ENCODE measurements at places on chromosomes 16 and 17.

- peak within 1 kb of the TSS; percentile 90 for H3K27ac ChIP-seq
- peak within 1 kb of the TSS; percentile 88 for H3K4me3 ChIP-seq
- peaks cover 76% of the 10 kb centered on the region for H3K4me1 ChIP-seq
- peaks cover 33% of the 10 kb centered on the region for H3K36me3 ChIP-seq
Observed at GRCh38 chr16:27313422-27314160, at the start of gene IL4R. Gene IL4R (plus strand): TSS chr16:27313974. CDS start chr16:27340204, 26,230 bp downstream.

- H3K4me3 ChIP-seq: no peak overlapping the region
- H3K4me1 ChIP-seq: peaks cover 4% of the 10 kb centered on the region
- no peak overlapping the region for H3K27ac ChIP-seq
Observed at GRCh38 chr17:77604301-77604972, 354.1 kb upstream of the TNRC6C start.

DNA sequence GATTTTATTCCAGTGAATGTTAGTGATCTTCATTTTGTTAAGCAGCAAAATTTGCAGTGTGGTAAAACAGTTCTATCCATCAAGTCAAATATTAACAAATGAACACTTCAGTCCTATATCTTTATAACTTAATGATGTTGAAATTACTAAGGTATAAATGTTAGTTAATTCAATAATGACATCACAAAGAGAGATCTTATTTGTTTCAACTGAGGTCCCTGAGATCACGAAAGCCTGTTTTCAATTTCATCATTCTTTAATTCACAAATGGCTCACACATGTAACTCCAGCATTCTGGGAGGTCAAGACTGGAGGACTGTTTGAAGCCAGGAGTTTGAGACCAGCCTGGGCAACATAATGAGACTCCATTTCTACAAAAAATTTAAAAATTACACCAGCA lies 13.9 kb downstream of the SMURF2 start:
- no peaks in the 10 kb centered on the region for H3K27me3 ChIP-seq
- peaks cover 10% of the 10 kb centered on the region for H3K4me1 ChIP-seq
- DNase-seq: no peak

GRCh38 chr17:74325743-74326379 lies at the start of gene KIF19:
Gene KIF19 (plus strand): TSS chr17:74326226. CDS start chr17:74326350, 124 bp downstream.
- H3K27ac ChIP-seq: no peak within 1 kb of the TSS
- H3K4me1 ChIP-seq: peaks cover 9% of the 10 kb centered on the region
- H3K27me3 ChIP-seq: peaks cover 47% of the 10 kb centered on the region
- no peaks in the 10 kb centered on the region for H3K36me3 ChIP-seq
- DNase-seq: no peak
- H3K4me3 ChIP-seq: no peak within 1 kb of the TSS

DNA sequence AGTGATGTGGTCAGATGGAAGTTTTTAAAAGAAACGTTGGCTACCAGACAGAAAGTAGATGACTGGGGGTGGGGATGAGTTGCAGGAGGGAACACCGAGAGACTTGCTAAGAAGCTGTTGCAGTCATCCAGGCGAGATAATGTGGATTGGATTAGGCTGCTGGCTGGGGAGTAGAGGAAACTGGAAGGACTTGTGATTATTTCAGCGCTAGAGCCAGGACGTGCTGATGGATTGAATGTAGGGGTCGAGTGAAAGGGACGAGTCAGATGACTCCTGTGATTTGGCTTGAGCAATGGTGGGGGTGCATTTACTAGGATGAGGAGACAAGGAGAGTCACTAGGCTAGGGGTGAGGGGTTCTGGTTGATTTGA lies 88.5 kb downstream of the CLEC16A start:
- no peak for DNase-seq
- peaks cover 97% of the 10 kb centered on the region for H3K36me3 ChIP-seq
- no peak overlapping the region for H3K4me3 ChIP-seq
- H3K4me1 ChIP-seq: peaks cover 3% of the 10 kb centered on the region
- no peaks in the 10 kb centered on the region for H3K27me3 ChIP-seq

- no peaks in the 10 kb centered on the region for H3K27me3 ChIP-seq
- H3K4me1 ChIP-seq: no peaks in the 10 kb centered on the region
- H3K4me3 ChIP-seq: no peak overlapping the region
- H3K27ac ChIP-seq: no peak overlapping the region
- no peaks in the 10 kb centered on the region for H3K36me3 ChIP-seq
- no peak for DNase-seq
Observed at GRCh38 chr16:78439646-78440045, 340.2 kb downstream of the WWOX start.

- no peak overlapping the region for H3K4me3 ChIP-seq
- H3K4me1 ChIP-seq: no peaks in the 10 kb centered on the region
Observed at GRCh38 chr16:61654962-61655361, 381.3 kb downstream of the CDH8 start.

DNA sequence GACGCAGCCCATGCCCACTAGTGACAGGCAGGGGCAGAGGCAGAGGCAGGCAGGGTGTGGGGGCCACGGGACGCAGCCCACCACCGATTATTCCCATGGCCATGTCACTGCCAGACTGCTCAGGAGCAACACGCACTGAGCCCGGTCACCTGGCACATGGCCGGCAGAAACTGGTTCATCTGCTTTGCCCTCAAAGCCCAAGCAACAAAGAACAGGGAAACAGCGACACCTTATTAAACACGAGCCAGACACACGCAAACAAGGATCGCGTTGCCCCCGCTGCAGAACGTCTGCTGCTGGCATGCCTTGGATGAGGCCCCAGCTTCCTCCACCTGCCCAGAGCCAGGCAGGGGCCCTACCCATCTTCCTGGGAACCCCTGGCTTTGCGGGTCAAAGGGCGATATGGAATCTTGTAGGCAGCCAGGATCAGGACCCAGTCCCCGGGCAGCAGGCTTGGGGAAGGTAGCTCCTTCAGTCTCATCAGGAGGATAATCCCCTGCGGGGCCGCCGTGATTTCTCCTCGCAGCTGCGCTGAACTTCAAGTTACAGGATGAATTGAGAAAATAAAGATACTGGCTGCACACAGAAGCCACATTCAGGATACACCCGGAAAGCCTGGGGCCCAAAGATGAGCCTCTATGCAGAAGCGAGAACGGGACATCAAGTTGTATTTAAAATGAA lies 4.8 kb downstream of the TBC1D16 start:
- H3K4me3 ChIP-seq: no peak overlapping the region
- peaks cover 8% of the 10 kb centered on the region for H3K4me1 ChIP-seq
- H3K27ac ChIP-seq: no peak overlapping the region
- H3K27me3 ChIP-seq: no peaks in the 10 kb centered on the region
- H3K36me3 ChIP-seq: peaks cover 3% of the 10 kb centered on the region
- no peak for DNase-seq

DNA sequence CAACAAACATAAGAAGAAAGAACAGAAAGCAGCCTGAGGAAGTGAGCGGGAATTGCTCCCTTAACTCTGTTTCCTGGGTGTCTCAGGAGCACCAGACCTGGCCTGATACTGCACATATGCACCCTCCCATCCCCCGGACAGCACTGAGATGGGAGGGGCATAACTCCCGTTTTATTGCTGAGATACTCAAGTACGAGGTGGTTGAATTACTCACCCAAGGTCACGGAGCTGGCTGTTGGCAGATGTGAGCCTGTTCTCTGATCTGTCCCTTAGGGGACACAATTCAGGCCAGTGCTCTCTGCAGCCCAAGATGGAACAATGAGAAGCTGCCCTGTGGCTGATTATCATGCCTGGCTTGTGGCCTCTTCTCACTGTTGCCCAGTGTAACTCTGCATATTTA lies 9.1 kb upstream of the MED9 start:
- peaks cover 24% of the 10 kb centered on the region for H3K27me3 ChIP-seq
- no peaks in the 10 kb centered on the region for H3K36me3 ChIP-seq
- H3K4me3 ChIP-seq: no peak overlapping the region
- no peak overlapping the region for H3K27ac ChIP-seq

DNA sequence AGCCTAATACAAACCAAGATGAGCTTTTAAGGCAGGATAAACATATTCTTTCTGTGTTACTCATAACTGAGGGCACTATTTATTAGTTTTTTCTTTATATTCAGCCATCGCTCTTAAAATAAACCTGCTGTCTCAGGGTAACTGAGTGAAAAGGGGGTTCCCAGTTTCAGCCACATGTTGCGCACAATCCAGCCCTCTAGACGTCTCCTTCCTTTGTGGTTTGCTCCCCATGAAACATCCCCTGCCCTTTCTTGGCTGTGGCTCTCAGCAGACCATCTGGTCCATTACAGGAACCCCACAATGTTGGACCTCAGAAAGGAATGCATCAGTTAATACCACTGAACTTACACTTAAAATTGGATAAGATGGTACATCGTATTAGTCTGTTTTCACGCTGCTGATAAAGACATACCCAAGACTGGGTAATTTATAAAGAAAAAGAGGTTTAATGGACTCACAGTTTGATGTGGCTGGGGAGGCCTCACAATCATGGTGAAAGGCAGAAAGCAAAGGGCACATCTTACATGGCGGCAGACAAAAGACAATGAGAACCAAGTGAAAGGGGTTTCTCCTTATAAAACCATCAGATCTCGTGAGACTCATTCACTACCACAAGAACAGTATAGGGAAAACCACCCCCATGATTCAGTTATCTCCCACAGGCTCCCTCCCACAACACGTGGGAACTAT lies 12.6 kb upstream of the IL21R start:
- peaks cover 12% of the 10 kb centered on the region for H3K36me3 ChIP-seq
- DNase-seq: no peak
- no peak overlapping the region for H3K4me3 ChIP-seq
- H3K4me1 ChIP-seq: peaks cover 24% of the 10 kb centered on the region

DNA sequence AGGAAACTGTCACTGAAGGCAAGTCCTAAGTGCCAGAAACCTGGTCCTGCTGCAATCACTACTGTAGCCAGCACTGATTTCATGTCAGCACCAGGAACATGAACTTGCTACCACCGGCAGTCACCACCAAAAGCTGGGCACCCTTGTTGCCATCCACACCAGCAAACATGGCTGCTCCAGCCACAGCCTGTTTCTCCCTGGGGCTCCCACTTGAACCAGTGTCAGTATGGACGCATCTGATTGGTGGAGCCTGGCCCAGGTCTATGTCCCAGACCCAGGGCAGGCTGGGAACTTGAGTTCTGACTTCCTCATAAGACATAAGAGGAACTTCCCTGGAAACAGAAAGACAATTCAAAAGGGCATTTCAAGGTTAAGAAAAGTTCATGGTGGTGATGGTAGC lies 56.5 kb downstream of the COPRS start:
- H3K4me3 ChIP-seq: no peak overlapping the region
- DNase-seq: no peak
- no peaks in the 10 kb centered on the region for H3K27me3 ChIP-seq
- no peak overlapping the region for H3K27ac ChIP-seq

DNA sequence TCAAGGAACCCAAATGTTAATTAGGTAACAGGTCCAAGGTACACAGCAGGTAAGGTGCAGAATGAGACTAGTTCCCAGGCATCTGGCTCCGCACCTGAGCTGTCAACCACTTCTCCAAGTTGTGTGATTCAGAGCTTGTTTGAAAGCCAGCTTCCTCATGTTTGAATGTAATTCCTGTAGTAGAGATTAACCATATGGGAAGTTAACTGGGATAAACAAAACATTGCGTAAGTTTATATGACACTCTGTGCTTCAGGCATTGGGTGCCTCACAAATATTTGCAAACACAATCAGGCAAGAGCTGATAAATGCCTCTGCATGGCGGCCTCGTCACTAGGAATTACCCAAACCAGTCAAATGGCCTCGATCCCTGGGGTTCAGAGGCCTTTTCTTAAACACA lies 27.9 kb upstream of the CPHXL start:
- H3K4me3 ChIP-seq: no peak overlapping the region
- DNase-seq: no peak
- peaks cover 5% of the 10 kb centered on the region for H3K4me1 ChIP-seq
- no peaks in the 10 kb centered on the region for H3K36me3 ChIP-seq
- H3K27me3 ChIP-seq: peaks cover 7% of the 10 kb centered on the region

GRCh38 chr17:20097330-20097729 lies 88.2 kb downstream of the SPECC1 start:
- no peaks in the 10 kb centered on the region for H3K27me3 ChIP-seq
- H3K36me3 ChIP-seq: no peaks in the 10 kb centered on the region
- no peaks in the 10 kb centered on the region for H3K4me1 ChIP-seq
- H3K4me3 ChIP-seq: no peak overlapping the region

GRCh38 chr16:31323959-31324629 lies 30.9 kb upstream of the ITGAX start:
- no peak overlapping the region for H3K4me3 ChIP-seq
- no peak for DNase-seq

DNA sequence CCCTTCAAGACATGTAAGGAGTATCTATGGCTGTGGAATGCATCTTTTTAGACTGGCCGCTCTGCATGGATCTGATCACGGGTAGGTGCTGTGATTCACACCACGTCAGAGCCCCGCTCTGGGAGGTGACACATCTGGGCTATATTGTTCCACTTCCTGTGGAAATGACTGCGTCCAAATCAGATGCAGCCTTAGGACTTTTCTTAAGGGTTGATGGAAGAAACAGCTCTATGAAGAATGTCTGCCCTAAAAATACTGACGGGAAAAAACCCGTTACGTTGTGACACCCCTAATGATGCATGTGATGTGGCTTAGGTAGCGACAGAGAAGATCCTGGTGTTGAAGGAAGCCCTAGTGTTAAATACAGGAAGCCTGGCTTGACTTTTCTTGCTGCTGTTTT lies 12.2 kb downstream of the BANP start:
- H3K27me3 ChIP-seq: no peaks in the 10 kb centered on the region
- H3K4me1 ChIP-seq: peaks cover 79% of the 10 kb centered on the region
- peak overlapping the region; percentile 32 for H3K4me3 ChIP-seq
- no peak for DNase-seq

- no peak overlapping the region for H3K27ac ChIP-seq
- no peak for DNase-seq
- H3K4me1 ChIP-seq: peaks cover 5% of the 10 kb centered on the region
- H3K36me3 ChIP-seq: peaks cover 77% of the 10 kb centered on the region
- no peak overlapping the region for H3K4me3 ChIP-seq
- H3K27me3 ChIP-seq: no peaks in the 10 kb centered on the region
Observed at GRCh38 chr16:71930013-71930563, 34.8 kb downstream of the IST1 start.
